ENCODE measurements at places on chromosomes 2 and 18. TPM values are rescaled to one million over a fixed set of nuclear protein-coding genes. Genes with fewer than 3 reads are reported as not detected.

Gene COL4A3
- total RNA-seq = not detected

Gene C18orf54
- total RNA-seq = 5.5 TPM

Gene FIGLA
- not detected for total RNA-seq

Gene MOB1A
- 165 TPM for total RNA-seq

Gene POTEI
- total RNA-seq = not detected

Gene TLX2
- 0.11 TPM for total RNA-seq

Gene WBP1
- total RNA-seq = 33.8 TPM

Gene C2orf81
- total RNA-seq = 1.7 TPM

Gene ORMDL1
- total RNA-seq = 62.0 TPM

Gene MYO7B
- total RNA-seq = 0.13 TPM

Gene PIEZO2
- 268 TPM for total RNA-seq

Gene ARHGEF4
- 12.9 TPM for total RNA-seq

Gene C2orf66
- total RNA-seq = 0.13 TPM

Gene ASB18
- not detected for total RNA-seq

Gene CERKL
- total RNA-seq = 0.32 TPM

Gene SPP2
- not detected for total RNA-seq

Gene LAMA3
- total RNA-seq = 7.1 TPM

Gene ARL5A
- 63.1 TPM for total RNA-seq

Gene IL36B
- not detected for total RNA-seq

Gene SERPINB3
- not detected for total RNA-seq
